Mucosa of gallbladder (tissue), 1 donor: ENCODE measurements at places on chromosomes 5 and 9.

DNA sequence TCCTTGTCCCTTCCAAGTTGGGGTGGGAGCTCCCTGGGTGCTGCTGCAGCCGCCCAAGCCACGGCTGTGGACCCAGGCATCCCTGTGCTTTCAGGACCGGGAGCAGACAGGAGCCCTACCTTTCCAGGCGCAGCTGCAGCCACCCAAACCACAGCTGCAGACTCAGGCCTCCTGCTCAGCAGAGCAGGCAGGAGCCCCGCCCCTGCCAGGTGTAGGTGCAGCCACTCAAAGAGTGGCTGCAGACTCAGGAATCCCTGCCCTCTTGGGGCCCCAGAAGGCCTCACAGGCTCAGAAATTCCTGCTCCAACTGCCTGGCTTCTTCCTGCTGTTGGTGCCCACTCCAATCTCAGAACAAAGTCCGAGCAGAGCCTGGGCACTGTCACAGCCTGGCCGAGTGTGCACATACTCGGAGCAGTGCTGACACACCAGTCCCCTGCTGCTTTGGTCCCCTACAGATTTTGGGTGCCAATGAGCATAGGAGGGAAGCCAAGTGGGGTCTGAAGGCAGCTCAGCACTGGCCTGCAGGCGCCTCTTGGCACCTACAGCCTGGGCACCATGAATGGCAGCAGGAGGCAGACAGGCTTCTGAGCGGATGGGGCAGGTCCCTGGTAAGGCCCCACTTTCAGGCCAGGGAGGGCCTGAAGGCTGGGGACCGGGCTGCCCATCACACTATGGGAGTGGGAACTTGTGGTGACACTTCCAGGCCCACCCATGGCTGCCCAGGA is 6.0 kb upstream of the TESK1 start:
- peak; percentile 37 for DNase-seq

- DNase-seq, result peak; percentile 34
These were observed 1.7 kb downstream of the TLE1 start for GRCh38 chr9:81687521-81688261.

- DNase-seq, result no peak
These were observed 213.5 kb downstream of the MEF2C start for GRCh38 chr5:88669371-88670050.

GRCh38 chr9:125929846-125930245 is 182.7 kb downstream of the PBX3 start:
- DNase-seq, result no peak
